ENCODE measurements at places on chromosomes 3 and 15. TPM values are rescaled to one million over a fixed set of nuclear protein-coding genes. Genes with fewer than 3 reads are reported as not detected.

The MINAR1 gene
- 0.50 TPM for total RNA-seq

GRCh38 chr15:70375006-70375431, 277.3 kb upstream of the TLE3 start:
- DNase-seq: no peak

DNA sequence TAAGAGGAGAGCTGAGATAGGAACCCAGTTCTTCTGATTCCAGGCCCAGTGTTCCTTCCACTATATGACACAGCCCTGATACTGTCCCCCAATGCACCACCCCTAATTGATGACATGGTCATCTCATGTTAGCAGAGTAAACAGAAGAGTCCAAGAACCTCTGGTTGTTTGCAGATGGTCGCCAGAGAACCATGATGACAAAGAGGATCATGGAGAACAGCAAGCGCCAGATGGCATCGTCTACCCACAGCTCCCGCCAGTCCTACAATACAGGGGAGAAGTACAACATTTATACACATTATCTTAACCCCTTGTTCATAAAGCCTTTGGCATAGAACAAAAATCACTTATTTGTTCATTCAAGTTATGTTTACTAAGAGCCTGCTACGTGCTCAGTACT, 18.5 kb upstream of the VPS39 start:
- DNase-seq: no peak

GRCh38 chr15:41987925-41988275, 15.5 kb upstream of the EHD4 start:
- no peak for DNase-seq

DNA sequence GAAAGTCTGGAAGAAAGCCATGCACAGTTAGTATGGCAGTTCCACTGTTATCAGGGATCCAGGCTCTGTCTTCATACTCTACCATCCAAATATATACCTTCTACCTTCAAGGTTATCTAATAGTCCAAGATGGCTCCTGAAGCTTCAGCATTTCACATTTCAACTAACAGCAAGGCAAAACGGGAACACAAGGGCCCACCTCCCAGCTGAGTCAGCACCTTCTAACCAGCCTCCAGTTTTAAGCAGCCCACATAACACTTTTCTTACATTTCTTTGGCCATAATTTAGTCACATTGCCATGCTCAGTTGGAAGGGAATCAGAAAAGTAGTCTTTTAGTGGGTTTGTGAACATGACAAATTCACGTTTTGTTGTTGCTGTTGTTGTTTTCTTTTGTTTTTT, 15.4 kb upstream of the MSL2 start:
- DNase-seq: no peak

The ITPR1 gene
- total RNA-seq: 57.3 TPM

- DNase-seq: no peak
These were observed 403.6 kb downstream of the TIGIT start for GRCh38 chr3:114697401-114697800.

The SKOR1 gene
- 0.34 TPM for total RNA-seq

The SH3BP5 gene
- 53.3 TPM for total RNA-seq

GRCh38 chr3:13103416-13104058, 30.3 kb upstream of the IQSEC1 start:
- no peak for DNase-seq

DNA sequence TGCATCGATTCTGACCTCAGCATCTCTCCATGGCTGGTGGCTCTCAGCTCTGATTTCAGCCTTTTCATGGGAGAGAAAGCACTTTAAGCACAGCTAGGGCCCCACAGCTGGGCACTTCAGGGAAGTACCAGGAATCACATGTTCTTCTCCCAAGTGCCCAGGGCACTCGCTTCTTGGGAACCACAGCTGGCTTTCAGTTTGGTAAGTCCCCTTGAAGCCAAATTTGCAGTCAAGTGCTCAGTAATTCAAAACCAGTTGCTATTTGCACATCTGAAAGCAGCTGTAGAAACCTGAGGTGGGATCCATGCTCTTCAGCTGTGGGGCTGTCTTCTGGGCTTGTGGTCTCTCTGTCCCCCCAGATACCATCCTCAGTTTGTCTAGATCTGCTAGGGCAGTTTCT, 12.8 kb downstream of the GABRA5 start:
- DNase-seq: no peak

DNA sequence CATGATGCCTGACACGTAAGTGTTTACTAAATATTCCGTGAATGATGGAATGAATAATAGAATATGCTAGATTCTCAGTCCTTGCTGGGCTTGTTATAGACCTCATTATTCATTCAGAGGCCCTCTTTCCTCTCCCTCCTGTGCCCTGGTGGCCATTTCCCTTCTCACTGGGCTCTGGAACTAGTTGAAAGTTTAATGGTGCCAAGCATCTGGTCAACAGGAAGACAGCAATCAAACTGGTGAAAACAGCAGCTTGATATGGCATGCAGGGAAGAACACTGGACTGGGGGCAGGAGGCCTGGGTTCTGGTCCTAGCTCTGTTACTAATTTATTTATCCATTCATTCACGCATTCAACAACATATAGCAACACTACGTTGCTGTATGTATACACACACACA, 3.7 kb upstream of the APOD start:
- DNase-seq: no peak

- no peak for DNase-seq
These were observed 11.1 kb downstream of the ARNT2 start for GRCh38 chr15:80415358-80415670.

The EAF2 gene
- 13.5 TPM for total RNA-seq

DNA sequence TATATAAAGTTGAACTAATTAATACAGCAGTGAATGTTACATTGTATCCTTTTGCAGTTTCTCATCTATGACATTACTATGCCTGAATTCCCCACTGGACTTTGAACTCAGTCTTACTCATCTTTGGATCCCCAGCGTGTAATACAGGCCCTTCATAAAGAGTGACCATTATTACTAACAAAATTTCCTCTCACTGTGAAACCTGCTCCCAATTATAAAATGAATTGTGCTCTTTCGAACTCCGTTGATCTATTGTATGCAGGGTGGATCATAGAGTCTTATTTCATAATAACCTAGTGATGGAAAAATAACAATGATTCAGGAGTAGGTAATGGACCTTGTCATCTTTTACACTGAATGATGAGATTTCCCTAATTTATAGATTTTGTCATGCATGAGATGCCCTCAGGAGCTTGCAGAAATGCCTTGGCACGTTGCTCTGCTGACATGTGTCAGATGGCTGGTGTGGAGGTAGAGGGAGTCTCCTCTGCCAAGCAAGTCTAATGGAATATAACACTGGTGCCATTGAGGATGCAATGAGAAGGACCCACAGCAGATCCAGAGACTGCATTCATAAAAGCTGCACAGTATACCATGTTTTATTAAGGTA, 25.5 kb downstream of the B3GNT5 start:
- DNase-seq: no peak

DNA sequence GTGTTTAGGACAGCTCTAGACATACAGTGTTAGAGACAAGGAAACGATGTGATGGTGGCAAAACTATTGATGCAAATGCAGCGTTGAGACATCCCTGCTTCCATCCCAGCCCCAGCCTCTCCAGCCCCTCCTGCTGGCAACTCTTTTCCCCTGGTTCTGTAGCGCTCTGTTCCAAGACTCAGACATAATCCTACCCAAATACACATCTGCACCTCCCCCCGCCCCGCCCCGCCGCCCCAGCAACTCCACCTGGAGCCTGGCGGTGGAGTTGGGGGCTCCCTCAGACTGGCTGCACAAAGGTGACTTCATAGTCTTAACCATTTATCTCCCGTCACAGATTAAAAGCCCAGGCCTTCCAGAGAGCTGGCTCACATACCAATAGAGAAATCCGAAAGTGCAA, 7.2 kb upstream of the SEC22A start:
- DNase-seq: no peak

The SLC4A7 gene
- 14.8 TPM for total RNA-seq

DNA sequence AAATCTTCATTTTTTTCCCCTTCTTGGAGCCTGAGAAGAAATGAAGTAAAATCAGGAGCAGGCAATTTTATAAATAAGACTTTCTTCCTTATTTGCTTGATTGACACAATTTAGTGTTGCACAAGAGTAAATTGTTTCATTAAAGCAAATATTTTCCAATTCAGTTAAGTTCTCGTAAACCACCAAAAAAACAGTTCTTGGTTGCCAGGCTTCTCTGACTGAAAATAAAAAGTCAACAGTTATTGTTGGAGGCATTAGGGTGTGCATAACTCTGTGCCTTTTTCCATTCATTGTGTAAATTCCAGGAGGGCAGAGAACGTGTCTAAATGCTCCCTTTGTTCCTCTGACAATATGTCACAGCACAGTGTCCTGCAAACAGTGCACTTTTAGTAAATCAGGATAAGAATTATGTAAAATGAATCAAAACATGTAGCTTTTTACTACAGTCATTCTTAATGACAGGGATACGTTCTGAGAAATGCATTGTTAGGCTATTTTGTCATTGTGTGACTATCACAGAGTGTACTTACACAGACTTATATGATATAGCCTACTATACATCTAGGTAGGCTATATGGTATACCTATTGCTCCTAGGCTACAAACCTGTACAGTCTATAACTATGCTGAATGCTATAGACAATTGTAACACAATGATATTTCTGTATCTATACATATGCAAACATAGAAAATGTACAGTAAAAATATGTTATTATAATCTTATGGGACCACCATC, at the start of gene CP:
TSS of gene CP (minus strand) at position 47 of the 735 bp plus-strand sequence. CDS start at position 10, 37 bp downstream.
- no peak for DNase-seq

GRCh38 chr3:9347887-9348286, 15.0 kb upstream of the THUMPD3 start:
- DNase-seq: no peak

The ARGFX gene
- total RNA-seq: not detected

DNA sequence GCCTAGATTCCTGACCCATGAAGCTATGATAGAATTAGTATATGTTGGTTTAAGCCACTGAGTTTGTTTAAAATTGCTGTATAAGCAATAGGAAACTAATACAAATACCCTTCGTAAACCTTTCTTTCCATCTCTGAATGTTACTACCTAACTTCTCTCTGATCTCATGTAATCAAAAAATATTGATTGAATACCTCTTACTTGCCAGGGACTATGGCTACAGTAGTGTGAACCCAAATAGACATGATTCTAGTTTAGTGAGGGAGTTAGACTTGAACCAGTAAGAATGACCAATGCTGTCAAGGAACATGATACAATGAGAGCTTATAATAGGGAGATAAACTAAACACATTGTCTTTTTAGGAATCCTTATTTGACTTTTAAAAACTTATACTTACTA, 19.4 kb downstream of the STT3B start:
- no peak for DNase-seq

The RASL12 gene
- 23.8 TPM for total RNA-seq

DNA sequence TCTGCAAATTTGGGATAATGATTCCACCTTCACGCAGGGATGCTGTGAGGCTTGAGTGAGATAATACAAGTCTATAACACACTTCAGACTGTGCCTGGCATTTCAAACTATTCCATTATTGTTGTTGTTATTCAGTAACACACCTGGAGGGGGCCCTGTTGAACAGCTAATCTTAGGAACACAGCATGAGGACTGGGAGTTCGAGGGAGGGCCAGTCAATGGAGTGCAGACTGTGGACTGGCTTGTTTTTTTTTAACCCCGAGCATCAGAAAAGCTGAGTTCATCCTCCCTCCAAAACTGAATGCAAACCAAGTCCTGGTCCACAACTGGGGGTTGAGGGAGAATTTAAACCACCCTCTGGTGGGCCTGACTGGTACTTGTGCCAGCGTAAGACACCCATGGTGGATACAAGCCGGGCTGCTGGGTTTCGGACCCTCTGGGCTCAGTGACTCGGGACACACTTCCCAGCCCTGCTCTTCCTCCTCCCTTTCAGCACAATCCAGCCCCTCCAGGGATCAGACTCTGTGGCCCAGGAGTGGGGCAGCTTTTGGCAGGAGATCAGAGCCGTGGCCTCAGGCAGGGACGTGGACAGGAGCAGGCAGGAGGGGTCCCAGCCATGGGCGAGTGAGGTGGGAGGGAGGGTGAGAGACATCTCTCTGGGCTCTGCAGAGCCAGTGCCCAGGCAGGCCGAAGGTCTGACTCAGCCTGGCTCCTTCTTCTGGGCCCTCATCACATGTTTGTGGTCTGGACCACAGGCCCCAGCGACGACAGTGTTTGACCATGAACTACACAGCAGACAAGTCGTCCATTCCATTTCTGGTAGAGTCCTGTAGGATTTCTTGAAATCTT, 36.3 kb upstream of the MEX3B start:
- DNase-seq: peak; percentile 49

DNA sequence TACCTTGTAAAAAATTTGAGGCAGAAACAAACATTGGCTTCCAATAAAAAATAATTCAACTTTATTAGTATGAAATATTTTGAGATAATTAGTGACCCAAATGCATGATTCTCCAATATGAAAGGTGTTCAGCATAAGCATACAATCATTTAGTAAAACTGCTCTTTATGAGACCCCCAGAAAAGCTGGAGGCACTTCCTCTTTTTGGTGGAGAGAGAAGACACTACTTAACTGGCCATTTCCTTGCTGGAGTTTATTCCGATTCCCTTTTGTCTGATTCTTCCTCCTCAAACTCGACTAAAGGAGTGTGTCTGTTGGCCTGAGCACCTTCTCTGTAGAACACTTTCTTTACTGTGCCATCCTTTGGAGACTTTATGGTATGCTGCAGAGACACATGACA, 34.8 kb upstream of the DCUN1D1 start:
- no peak for DNase-seq
